CD4-positive, alpha-beta T cell treated with Interleukin-4 for 1 hour (primary cell): ENCODE measurements at places on chromosomes 13 and 19.

- no peak for DNase-seq
These were observed 1074.3 kb upstream of the SLC10A2 start for GRCh38 chr13:104140552-104140951.

- DNase-seq = no peak
These were observed 40.2 kb downstream of the UBL3 start for GRCh38 chr13:29810145-29810742.

DNA sequence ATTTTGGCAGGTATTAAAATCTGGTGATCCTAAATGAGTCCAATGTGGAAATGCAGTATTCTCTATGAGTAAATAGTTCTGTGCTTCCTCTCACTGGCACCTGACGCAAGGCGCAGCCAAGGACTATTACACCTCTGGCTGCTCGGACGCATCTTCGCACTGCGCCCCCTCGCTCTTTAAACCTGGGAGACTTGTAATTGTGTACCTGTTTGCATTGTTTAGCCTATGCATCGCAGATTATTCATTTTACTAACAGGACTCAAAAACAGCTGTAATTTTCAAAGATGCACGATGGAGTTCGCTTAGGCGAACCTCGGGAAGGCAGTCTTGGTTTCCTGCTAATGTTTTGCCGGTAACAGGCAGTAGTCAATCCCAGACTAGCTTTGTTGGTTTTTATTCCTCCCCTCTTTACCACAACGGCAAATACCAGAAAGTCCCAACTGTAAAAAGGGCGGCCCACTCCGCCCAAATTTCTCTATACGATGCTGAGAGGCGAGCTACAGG is 113.2 kb downstream of the KCNRG start:
- DNase-seq = peak; percentile 48

GRCh38 chr19:54155694-54156093 is 3.8 kb downstream of the LENG1 start:
- DNase-seq = no peak

GRCh38 chr19:46209051-46209450 is 20.5 kb upstream of the IGFL1 start:
- DNase-seq = no peak
